ENCODE measurements at places on chromosomes 16 and 17.

- no peak for DNase-seq
Measured at GRCh38 chr17:74152591-74153455, 50.7 kb upstream of the RPL38 start.

- DNase-seq, result no peak
Measured at GRCh38 chr17:745406-745805, 6.7 kb downstream of the GEMIN4 start.

- peak; percentile 73 for DNase-seq
Measured at GRCh38 chr16:89422905-89423630, 67.3 kb downstream of the ANKRD11 start.

DNA sequence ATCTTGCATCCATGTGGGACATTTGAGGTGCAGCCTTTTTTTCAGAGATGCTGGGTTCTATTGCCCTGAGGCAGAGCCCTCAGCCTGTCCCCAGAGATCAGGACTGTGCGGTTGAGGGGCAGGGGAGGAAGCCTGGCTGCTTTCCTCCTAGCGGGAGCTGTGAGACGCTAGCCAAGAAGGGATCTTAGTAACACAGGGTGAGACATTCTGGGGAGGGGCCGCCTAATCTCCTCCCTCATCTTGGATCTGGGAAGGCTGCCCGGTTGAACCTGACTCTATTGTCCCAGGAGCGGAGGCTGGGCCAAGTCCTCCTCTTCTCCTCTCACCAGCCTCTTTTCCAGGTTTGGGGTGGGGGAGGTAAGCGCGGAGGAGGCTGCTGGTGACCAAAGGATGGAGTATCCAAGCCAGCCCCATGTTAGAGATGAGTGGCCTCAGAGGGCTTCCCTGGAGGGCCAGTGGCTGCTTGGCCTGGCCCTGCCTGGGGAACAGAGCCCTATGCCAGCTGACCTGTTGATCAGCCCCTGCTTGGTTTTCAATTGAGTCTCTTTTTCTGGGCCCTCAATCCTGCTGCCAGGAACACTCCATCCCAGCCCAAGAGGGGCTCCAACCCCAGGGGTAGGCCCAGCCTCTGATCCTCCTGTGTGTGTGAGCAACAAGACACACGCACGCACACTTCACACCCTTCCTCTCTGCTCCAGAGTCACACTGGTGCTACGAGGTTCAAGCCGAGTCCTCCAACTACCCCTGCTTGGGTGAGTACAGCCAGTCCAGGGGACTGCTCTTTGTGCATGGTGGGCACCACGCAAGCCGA lies 5.0 kb downstream of the CA4 start:
- DNase-seq, result no peak

DNA sequence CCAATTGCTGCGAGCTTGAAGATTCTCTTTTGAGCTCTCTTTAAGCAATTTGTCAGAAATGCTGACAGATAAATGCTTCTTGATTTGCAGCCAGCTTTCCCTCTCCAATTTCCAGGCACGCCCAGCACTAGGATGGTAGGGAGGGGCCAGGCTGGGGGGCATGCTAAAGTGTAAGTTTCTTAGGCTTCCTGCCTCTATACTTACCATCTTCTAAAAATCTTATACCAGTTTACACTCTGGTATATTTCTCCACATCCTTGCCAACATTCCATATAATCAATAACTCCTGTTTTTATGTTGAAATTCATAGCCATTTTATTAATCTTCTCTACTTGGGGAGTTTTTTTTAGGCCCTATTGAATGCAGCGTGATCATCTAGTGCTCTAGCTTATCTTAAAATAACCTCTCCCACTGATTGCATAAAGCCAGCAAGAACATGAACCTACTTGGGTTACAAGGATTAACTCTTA lies 17.5 kb downstream of the ACSF2 start:
- DNase-seq, result no peak

DNA sequence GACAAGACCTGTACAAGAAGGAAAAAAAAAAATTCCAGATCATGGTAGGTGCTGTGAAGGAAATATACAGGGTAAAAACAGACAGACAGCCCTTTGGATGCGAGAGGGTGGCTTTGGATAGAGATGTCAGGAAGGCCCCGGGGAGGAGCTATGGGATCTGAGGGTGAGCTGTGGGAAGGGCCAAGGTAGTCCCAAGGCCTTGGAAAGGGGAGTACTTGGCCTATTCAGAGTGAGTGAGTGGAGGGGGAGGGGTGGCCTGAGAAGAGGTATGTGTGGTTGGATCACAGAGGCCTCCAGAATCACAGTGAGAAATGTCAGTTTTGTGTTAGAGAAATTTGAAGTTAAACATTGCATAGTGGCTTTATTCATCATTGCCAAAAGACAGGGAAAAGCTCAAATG lies 31.2 kb upstream of the AKTIP start:
- DNase-seq, result no peak

- DNase-seq, result no peak
Measured at GRCh38 chr16:50285406-50286003, 19.2 kb downstream of the ADCY7 start.

GRCh38 chr17:41434005-41434404 lies 6.8 kb downstream of the KRT38 start:
- no peak for DNase-seq

GRCh38 chr17:15180121-15180561 lies 85.0 kb downstream of the PMP22 start:
- DNase-seq, result no peak

DNA sequence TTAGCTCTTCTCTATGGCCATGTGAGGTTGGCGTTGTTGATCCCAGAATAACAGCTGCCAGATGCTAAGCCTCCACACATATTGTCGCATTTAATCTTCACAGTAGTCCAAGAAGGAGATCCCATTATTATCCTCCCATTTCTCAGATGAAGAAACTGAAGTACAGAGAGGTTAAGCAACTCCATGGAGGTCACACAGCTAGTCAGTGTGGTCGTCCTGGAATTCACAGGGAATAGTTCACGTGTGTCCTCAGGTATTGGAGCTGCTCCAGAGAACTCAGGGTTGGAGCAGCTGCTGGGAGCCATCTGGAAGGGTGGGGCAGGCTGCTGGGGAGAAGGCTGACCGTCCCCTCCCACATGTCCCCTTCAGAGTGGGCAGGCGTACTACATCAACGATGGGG lies 19.5 kb downstream of the SDR42E2 start:
- DNase-seq, result no peak

DNA sequence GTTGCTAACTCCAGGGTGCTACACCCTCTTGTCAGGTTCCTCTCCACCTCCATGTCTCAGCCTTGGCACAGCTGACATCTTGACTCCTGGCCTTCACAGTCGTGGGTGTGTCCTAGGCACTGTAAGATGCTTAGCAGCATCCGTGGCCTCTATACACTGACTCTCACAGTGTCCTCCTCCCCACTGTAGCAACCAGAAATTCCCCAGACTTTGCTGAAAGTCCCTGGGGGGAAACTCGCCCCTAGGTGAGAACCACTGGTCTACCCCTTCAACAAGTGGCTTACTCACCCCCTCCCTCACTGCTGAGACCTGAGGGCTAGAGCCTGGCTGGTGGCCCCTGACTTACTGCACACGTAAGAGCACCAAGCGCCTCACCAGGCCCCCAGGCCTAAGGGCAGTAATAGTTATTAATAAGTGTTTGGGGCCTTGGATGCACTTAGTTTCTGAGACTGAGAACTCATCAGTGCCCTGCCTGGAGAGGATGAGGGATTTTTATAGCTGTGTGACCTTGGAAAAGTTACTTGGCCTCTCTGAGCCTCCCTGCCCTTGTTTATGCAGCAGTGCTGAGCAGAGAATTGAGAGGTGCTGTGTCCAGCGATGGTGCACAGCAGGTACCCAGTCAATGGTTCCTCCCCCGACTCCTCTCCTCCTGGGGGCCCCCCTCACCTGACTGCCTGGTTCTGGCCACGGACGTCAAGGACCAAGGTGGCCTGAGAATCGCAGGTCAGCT lies 67.1 kb downstream of the RMI2 start:
- DNase-seq, result no peak

DNA sequence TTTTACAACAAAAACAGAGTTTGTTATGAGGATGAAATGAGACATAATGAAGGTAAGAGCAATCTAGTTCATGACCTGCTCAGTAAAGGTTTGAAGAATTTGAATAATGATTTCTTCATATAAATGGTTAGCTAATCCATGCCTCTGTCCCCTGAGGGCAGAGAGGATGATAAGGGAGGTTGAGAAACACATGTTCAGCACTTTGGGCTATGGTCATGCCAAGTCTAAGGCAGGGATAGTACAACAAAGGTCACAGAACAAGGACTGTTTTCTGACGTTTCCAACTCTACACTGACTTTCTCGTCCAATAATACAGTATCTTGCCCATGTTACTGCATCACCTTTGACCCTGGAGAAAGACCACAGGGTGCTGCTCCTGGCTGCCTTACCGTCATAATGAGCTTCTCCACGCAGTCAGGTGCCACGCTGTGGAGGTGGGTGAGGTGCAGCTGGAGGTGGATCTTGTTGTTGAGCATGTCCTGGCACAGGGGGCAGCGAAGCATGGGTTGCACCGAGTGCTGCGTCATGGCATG lies 236.7 kb downstream of the ZFHX3 start:
- DNase-seq, result no peak

GRCh38 chr17:8944748-8945147 lies 20.8 kb downstream of the PIK3R5 start:
- no peak for DNase-seq

GRCh38 chr17:53780320-53780719 lies 42.4 kb upstream of the KIF2B start:
- no peak for DNase-seq

DNA sequence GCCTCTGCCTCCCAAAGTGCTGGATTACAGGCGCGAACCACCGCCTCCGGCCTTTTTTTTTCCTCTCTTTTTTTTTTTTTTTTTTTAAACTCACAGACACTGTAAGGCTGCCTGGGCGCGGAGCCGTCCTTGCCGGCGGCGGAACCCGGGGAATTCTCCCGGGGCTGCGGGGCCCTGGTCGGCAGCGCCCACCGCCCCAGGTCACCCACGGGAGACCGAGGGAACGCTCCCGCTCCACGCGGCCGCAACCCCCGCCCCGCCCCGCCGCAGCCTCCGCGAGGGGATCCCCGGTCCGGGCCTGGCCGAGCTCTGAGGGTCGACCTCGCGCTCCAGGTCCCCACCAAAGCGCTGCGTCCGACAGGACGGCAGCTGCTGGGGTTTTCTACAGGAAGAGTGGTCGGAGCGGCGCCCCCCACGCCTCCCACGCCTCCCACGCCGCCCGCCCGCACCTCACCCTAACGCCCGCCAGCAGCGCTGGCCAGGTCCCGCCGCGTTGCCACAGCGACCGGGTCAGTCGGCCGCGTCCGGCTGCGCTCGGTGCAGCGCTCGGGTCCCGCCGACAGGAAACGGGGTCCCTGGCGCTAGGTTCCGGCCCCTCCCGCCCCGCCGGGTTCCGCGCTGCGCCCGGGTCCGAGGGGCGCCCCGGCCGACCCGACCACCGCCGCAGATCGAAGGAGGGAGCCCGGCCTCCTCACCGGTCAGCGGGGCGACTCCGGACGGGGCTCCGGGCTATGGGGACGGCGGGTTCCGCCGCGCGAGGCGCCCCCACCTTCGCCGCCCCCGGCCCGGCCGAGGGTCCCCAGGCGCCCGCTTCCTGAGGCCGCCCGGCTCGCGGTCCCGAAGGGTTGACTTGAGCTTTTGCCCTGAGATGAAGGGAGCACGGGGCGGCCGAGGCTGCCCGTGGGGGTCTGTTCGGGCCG lies at the start of gene CCDC57:
Gene CCDC57 (minus strand): TSS at position 512 of the 920 bp plus-strand sequence. CDS start 10,898 bp downstream, outside the sequence.
- peak; percentile 73 for DNase-seq

- no peak for DNase-seq
Measured at GRCh38 chr17:9899280-9900043, 5.6 kb downstream of the RCVRN start.
